ENCODE measurements at places on chromosomes 12 and 14.

DNA sequence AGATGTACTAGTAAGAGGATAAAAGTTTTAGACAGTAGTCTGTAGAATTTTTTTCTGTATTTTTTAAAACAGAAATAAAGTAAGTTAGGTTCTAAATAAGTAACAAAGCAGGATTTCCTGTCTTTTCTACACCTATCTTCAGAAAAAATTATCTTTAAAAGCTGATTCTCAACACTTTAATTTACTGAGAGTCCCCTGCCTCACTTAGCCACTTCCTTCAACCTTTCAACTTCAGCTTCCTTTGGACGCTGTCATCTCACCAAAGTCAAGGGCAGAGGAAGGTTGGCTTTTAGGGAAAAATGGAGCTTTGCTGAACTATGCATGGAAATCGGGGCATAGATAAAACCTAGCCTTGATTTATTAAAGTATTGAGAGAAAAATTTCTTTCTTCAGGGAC, 44.9 kb upstream of the CERS5 start:
- peak; percentile 25 for DNase-seq

DNA sequence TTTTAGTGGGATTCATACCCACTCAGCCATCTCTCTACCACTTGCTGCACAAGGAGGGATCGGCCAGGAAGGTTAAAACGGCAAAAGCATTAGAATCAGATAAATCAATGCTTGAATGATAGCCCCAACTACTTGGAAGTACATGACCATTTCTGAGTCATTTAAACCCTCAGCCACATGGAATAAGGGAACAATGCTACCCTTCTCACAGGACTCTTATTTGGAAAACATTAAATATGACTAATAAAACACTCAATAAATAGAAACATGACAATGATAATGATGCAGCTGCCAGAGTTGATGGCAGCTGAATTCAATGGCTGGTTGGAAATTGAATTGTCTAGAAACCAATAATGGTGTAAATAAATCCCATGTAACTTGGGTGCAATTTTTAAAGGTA, 165.4 kb downstream of the FLRT2 start:
- DNase-seq, result no peak

DNA sequence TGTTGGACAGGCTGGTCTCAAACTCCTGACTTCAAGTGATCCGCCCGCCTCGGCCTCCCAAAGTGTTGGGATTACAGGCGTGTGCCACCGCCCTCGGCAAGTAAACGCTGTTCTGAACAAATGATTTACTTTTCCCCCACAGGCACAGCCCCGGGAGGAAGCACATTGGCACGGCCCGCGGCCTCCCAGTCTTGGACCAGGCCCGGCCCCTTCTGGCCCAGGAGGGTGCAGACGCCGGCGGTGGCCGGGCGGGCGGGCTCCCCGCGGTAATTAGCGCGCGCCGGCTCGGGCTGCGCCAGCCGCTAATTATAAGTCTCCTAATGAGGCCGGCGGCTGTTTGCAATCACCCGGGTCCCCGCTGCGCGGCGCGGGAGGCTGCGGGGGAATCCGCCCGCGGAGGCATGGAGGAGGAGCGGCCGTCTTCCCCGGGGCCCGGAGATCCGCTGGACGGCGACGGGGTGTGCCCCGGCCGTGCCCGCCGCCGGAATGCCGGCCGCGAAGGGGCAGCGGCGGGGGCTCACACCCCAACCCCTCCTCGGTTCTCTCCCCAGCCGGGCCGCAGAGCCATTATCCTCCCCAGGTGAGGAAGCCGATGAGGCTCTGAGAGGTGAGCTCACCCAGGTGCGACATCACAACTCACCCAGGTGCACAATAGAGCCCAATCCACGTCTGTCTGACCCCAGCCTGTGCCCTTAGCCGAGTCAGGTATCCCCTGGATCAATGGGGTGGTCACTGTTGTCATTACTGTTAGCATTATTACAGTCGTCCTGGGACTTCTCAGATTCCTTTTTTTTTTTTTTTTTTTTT, 3.3 kb upstream of the POP5 start:
- DNase-seq, result peak; percentile 46

DNA sequence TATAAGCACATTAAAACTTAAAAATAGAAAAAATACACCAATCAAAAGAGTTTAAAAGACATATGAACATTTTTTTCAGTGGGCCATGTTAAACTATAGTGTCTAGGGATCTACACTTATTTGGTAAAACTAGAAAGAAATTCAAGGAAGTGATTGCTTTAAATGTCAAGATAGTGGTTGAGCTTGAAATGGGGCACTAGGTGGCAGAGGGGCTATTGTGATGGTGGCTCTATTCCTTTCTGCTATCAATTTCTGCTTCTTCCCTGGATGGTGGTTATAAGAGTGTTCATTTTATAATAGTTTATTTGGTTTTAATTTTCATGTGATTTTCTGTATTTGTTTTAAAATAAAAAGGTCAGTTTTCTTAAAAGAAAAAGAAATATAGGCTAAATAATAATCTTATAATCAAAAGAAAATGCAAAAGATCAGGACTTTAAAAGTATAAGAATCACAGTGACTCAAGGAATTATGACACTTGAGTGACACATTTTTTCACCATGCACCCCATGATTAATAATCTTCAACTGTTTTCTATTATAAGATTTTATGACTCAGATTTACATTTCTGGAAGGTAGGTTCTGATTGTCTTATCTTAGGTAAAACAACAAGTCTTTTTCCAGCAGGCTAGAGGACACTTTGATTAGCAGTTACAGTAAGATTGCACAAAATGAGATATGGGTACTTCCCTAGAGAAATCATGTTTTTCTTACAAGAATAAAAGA, 137.5 kb downstream of the FSCB start:
- DNase-seq, result no peak

DNA sequence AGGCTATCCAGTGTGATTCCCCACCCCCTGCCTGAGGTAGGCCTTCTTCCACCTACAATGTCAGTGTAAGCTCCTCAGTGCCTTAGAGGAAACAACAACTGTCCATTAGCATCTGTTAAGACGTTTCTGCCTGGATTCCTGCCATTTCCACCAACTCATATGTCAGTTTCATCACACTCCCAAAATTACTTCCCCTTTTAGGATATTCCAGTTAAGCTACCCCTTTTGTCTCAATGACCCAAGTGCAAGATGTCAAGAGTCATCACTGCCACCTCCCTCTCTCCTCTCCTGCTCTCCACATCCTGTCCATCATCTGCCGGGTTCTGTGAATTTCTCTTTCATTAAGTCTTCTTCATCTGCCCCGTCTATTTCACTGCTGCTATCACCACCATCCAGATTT, 189.4 kb downstream of the DPF3 start:
- no peak for DNase-seq

- DNase-seq, result no peak
Measured at GRCh38 chr14:54867011-54867410, 35.6 kb downstream of the GCH1 start.

DNA sequence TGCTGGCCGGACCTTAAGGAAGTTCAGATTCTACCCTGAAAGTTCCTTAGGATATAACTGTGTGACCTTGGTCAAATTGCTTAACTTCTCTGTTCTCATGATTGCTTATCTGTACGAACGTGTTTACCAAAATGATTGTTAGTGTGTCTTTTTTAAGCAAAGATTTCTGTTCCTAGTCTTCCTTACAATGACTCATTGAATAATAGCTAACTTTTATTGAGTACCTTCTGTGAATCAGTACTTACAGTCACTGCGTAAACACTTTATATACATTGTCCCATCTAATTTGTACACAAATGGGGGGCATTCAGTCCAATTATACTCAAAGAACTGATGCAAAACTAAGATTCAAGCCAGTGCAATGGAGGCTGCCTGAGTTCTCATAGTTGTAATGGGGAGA, 4.2 kb upstream of the TMEM30B start:
- DNase-seq, result no peak

GRCh38 chr12:93103154-93103553, 174.1 kb upstream of the EEA1 start:
- DNase-seq, result no peak

DNA sequence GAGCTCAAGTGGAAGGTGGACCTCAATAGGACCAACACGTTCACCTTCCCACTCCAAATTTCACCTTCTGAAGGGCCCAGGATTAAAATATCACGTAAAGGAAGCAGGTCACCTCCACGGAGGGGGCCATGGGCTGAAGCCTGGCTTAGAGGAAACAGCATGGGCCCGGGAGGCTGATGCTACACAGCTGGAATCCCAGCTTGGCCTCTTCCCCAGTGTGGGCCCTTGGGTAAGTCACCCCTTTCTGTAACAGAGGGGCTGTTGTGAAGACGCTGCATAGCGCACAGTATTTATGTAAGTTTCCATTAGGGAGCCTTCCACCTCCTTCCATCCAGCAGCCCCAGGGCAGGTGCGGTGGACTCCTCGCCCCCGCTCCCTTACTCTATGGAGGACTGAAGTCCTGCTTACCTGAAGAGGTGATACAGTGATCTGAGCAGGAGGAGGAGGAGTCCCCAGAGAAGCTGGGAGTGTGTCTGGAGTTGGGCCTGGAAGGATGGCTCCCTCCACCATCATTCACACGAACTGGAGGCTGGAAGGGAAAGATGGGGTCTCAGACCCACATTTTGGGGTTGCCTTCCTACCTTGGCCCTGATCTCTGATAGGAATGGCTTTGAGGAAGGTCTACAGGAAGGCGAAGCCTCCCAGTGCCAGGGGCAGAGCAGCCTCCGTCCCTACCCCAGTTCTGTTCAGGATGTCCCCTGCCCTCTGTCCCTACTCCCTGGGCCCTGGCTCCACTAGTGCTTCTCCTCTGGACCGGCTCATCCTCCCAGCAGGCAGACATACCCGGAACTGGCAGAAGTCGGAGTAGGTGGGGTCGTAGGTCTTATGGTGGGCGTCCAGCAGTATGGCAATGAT, 37.2 kb upstream of the HDAC7 start:
- no peak for DNase-seq

DNA sequence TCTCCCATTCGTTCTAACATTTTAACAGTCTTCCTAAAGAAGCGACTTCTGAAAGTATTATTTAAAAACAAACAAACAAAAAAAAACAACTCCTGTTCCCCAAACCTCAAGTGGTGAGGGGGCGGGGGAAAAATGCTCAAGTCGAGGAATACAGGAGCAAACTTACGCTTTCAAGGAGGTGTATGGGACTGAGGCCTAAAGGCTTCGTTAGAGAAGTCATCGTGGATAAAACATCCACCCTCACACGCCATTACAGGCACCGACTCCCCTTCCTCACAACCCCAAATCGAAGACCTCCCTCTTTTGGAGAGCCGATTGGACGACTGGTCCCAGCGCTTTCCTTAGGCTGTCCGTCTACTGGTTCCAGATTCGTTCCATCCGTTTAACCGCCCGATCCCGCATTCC, 693 bp downstream of the CBX5 start:
- no peak for DNase-seq

- DNase-seq, result no peak
Measured at GRCh38 chr14:96515731-96516130, 13.5 kb downstream of the PAPOLA start.

GRCh38 chr12:3205742-3206519, 128.8 kb downstream of the TSPAN9 start:
- peak; percentile 57 for DNase-seq

GRCh38 chr12:131276501-131277185, 322.9 kb downstream of the ADGRD1 start:
- DNase-seq, result no peak

DNA sequence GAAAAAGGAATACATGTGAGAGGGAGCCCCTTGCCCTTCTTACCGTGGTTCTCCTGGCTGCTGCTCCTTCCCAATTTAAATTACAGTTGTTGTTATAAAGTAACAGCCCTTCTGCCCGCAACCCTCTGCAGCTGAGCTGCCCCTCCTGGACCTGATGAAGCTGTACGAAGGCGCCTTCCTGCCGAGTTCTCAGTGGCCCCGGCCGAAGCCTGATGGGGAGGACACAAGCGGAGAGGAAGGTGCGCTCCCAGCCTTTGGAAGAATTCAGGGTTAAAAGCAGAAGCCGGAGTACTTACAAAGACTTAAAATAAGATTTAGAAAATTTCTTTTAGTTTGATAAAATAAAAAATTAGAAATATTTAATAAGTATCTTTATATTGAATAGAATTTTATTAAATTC, 55.2 kb downstream of the EP400 start:
- DNase-seq, result no peak

DNA sequence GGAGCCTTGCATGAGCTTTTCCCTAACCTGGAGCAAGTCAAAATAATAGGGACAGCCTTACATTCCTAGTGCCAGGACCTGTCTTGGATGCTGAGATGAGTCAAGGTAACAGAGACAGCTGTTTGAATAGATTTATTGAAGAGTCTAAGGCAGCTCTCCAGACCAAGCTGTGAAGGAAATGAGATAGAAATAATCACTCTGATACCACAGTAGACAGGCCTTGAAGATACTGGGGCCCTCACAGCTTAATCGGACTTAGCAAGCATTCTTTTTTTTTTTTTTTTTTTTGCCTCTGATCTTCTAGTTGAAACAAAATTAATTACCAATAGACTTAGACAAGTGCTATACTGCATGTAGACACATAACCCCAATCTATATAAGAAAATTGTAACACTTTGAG, 3.1 kb upstream of the RNASE9 start:
- no peak for DNase-seq

GRCh38 chr12:107515446-107515958, 170.1 kb upstream of the PWP1 start:
- peak; percentile 85 for DNase-seq

- no peak for DNase-seq
Measured at GRCh38 chr12:76421046-76421445, 72.8 kb upstream of the BBS10 start.

GRCh38 chr12:608413-608812, 54.8 kb downstream of the NINJ2 start:
- no peak for DNase-seq

DNA sequence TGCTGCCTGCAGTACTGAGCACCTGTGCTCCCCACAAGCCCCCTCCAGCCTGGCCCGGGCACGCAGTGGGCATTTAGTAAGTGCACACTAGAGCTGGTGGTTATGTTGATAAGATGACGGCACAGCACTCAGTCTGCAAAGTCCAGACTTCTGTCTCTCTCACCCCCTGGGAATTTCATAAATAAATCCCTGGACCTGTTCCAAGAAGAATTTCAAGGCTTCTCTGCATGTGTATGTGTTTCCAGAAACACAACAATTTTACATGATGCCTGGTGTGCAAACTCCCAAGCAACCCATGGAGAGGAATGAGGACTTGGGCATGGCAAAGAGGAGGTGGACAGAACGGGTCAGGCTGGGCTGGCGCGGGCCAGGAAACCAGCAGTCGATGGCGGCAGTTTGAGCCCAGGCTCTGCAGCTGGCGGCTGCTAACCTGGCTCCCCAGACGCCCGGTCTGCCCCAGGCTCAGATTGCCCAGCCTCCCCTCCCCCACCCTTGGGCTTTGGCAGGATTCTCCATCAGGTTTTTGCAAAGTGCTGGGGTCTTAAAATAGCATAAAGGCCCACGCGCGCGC, 10.4 kb upstream of the ACVR1B start:
- DNase-seq, result no peak

DNA sequence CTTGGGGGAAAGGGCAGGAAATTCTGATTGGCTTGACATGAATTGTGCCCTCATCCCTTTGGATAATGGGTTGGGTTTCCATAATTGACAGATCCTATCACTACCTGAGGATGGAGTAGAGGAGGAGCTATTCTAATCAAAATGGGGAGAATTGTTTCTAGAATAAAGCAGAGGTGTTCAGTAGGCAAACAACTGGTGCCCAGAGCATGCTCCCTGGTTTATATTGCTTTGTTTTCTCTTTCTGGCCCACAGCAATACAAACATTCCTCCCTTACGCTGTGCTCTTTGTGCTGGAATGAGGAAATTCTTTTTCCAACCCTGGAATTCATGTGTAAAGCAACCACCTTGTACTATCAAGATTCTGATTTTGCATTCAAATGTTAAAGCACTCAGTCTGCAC, 147.4 kb downstream of the RASSF9 start:
- DNase-seq, result no peak

GRCh38 chr12:107436376-107436775, 249.2 kb upstream of the PWP1 start:
- peak; percentile 5 for DNase-seq

Measured in dermis blood vessel endothelial cell (primary cell).